ENCODE measurements at places on chromosomes 5 and 9. TPM values are rescaled to one million over a fixed set of nuclear protein-coding genes. Genes with fewer than 3 reads are reported as not detected.

DNA sequence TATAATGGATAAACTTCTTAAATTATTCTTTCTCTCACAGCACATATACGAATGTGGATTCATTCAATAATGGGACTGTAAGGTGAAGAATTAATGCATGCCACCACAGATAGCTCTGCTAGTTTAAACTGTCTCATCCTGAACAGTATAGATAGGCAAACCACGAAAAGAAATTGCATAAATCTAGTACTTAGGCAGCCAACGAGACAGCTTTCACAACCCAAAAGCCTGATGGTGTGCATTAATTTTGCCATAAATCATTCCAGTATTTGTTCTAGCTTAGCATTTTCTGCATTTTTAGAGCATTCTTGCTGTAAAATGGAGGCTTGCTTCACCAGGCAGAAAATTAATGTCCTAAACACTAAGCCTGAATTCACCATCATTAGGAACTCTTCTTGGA lies 834.2 kb upstream of the DMAC1 start:
- no peak for DNase-seq

DNA sequence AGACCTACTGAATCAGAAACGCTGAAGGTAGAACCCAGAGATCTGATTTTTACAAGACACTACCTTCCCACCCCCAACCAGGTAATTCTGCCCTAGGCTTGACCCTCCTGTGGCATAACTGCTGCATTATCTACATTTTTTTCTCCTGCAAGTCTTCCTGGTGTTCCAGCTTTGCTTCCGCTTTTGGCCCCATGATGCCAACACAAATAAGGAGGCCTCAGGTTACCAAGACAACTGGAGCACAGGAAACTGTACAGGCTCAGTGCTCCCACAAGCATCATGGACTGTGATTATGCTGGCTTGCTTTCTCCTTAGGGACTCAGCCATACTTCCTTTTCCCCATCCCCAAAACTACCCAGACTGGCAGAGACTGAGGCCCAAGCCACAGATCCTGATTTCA lies 6.6 kb upstream of the MSMP start:
- DNase-seq = peak; percentile 95

GRCh38 chr9:127777368-127777980 lies 992 bp downstream of the SH2D3C start:
- no peak for DNase-seq

- DNase-seq = no peak
Observed at GRCh38 chr9:83290692-83291091, 227.8 kb upstream of the RASEF start.

- no peak for DNase-seq
Observed at GRCh38 chr5:38265546-38266179, 7.3 kb downstream of the EGFLAM start.

- DNase-seq = peak; percentile 60
Observed at GRCh38 chr9:14428781-14429230, 114.9 kb upstream of the NFIB start.

DNA sequence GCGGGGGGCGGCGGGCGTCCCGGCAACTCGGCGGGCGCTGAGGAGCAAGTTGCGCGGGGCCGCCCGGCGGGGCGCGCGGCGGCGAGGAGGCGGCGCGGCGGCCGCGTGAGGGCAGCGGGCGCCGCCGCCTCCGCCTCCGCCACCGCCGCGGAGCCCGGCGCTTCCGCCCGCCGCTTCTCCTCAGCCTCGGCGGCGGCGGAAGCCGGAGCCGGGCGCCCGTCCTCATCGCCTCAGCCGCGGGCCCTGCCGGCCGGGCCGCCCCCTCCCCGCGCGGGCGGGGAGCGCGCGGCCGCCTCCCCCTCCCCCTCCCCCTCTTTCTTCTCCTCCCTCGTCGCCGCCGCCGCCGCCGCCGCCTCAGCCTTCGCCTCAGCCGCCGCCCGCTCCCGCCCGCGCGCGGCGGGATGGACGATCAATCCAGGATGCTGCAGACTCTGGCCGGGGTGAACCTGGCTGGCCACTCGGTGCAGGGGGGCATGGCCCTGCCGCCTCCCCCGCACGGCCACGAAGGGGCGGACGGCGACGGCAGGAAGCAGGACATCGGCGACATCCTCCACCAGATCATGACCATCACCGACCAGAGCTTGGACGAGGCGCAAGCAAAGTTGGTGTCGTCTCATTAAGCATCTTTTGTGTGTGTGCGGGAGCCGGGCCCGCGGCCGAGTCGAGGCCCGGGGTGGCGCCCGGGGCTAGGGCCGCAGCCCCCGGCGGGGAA lies at the start of gene PBX3:
Gene PBX3, plus strand, starts transcription at position 321 of the 712 bp plus-strand sequence.
- DNase-seq = no peak

FBXL7 gene
- 5.3 TPM for total RNA-seq

PLCXD3 gene
- total RNA-seq = 3.3 TPM

SIGMAR1 gene
- 59.9 TPM for total RNA-seq

IFNA13 gene
- total RNA-seq = not detected
